Astrocyte (in vitro differentiated cells and primary cell): ENCODE measurements at places on chromosomes 2 and 18. TPM values are rescaled to one million over a fixed set of nuclear protein-coding genes. Genes with fewer than 3 reads are reported as not detected.
A peak's percentile ranks its signal among the peaks of the same experiment; 100 is the strongest.

- no peaks in the 10 kb centered on the region for H3K27me3 ChIP-seq
- peak; percentile 24 for DNase-seq
- no peaks in the 10 kb centered on the region for H3K36me3 ChIP-seq
- H3K4me3 ChIP-seq = peak overlapping the region; percentile 96
Measured at GRCh38 chr2:15560140-15560987, 770 bp downstream of the NBAS start.

- DNase-seq = no peak
- no peak overlapping the region for H3K4me3 ChIP-seq
- H3K27me3 ChIP-seq = no peaks in the 10 kb centered on the region
- no peaks in the 10 kb centered on the region for H3K4me1 ChIP-seq
- H3K27ac ChIP-seq = no peak overlapping the region
Measured at GRCh38 chr2:7693246-7694075, 776.2 kb downstream of the RNF144A start.

GRCh38 chr18:56217406-56217805 lies 421.0 kb downstream of the TXNL1 start:
- H3K27me3 ChIP-seq = no peaks in the 10 kb centered on the region
- H3K36me3 ChIP-seq = no peaks in the 10 kb centered on the region
- H3K27ac ChIP-seq = no peak overlapping the region
- no peaks in the 10 kb centered on the region for H3K4me1 ChIP-seq
- no peak overlapping the region for H3K4me3 ChIP-seq

DNA sequence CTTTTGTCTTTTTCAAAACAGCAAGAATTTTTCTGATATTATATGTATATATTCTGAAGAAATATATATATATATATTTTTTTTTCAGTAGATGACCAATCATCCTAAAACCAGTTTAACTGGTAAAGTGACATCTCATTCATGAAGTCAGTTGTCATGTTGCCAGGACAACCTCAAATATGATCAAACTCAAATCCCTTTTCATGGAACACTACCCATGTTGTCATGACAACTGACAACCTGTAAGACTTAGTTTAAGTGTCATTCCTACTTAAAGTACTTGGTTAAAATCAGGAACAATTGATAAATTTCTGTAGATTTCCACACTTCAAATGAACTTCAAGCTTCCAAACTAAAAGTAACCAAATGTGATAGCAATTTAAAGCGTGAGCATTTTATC lies 101.8 kb upstream of the ERBB4 start:
- no peaks in the 10 kb centered on the region for H3K4me1 ChIP-seq
- no peak overlapping the region for H3K4me3 ChIP-seq
- no peak for DNase-seq
- no peaks in the 10 kb centered on the region for H3K36me3 ChIP-seq
- no peaks in the 10 kb centered on the region for H3K27me3 ChIP-seq

DNA sequence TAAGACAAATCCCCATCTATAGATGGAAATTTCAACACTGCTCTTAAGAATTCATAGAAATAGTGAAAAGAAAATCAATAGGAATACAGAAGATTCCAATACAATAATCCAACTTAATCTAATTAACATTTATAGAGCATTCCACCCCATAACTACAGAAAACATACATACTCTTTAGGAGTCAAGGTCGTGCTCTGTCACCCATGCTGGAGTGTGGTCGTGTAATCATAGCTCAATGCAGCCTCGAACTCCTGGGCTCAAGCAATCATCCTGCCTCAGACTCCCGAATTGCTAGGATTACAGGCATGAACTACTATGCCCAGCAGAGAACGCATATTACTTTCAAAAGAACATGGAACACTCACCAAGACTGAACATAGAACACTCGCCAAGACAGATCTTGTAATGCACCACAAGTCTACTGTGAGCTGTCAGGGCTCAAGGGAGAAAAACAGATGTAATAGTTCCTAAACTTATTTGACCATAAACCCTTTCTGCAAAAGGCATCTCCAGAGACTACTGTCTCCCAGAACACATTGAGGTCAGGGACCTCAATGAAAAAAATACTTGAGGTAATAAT lies 14.1 kb downstream of the MEMO1 start:
- H3K27ac ChIP-seq = no peak overlapping the region
- no peak overlapping the region for H3K4me3 ChIP-seq
- no peak for DNase-seq
- no peaks in the 10 kb centered on the region for H3K36me3 ChIP-seq
- peaks cover 9% of the 10 kb centered on the region for H3K4me1 ChIP-seq

DNA sequence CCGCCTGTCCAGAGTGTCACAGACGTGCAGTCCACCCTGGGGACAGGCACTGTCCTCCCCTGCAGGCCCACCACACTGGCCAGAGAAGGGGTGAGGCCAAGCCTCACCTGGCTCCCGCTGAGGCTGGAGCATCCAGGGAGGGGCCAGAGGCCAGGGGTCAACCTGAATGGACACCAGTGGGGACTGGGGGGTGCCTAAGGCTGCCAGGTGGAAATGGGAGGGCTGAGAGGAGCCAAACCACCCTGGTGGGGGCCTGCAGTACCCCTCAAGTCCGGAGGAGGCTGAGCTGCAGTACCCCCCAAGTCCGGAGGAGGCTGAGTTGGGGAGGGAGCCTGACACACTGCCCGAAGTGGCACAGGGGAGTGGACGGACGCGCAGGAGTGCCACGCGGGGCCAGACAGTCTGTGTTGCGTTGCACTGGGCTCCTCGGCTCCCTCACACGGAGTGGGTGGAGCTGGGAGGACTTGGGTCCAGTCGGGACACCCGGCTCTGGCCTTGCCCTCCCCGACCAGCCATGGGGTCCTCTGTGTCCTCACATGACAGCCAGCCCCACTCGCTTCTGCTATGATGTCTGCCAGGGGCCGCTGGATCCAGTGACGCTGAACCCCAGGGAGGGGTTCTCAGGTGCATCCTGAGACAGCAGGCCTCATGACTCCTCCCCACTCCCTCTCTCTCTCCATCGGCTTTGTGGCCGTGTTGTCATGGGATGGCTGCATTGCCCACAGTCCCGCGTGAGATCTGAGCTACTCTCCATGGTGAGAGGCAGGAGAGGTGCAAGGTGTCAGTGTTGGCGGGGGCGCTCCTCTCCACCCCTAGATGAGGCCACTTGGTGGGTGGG lies 22.3 kb upstream of the GPC1 start:
- no peak overlapping the region for H3K4me3 ChIP-seq
- no peak overlapping the region for H3K27ac ChIP-seq
- no peaks in the 10 kb centered on the region for H3K27me3 ChIP-seq
- no peaks in the 10 kb centered on the region for H3K36me3 ChIP-seq
- H3K4me1 ChIP-seq = no peaks in the 10 kb centered on the region

DNA sequence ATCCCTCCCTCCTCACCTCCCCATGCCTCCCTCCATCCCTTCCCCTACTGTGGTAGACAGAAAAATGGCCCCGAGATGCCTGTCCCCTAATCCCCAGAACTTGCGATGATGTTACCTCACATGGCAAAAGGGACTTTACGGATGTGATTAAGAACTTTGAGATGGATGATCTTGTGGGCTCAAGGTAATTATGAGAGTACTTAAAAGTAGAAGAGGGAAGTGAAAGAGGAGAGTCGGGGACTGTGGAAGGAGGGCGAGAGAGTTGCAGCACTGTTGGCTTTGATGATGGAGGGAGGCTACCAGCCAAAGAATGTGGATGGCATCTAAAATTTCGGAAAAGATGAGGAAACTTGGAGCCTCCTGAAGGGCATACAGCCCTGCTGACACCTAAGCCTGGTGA lies 66.5 kb downstream of the AGAP1 start:
- no peaks in the 10 kb centered on the region for H3K4me1 ChIP-seq
- no peak overlapping the region for H3K27ac ChIP-seq
- H3K4me3 ChIP-seq = no peak overlapping the region
- H3K36me3 ChIP-seq = no peaks in the 10 kb centered on the region
- no peaks in the 10 kb centered on the region for H3K27me3 ChIP-seq

GRCh38 chr18:70554854-70555445 lies 266.1 kb downstream of the SOCS6 start:
- H3K27me3 ChIP-seq = no peaks in the 10 kb centered on the region
- H3K27ac ChIP-seq = no peak overlapping the region
- H3K4me3 ChIP-seq = no peak overlapping the region
- H3K36me3 ChIP-seq = no peaks in the 10 kb centered on the region
- H3K4me1 ChIP-seq = no peaks in the 10 kb centered on the region

- no peaks in the 10 kb centered on the region for H3K27me3 ChIP-seq
- H3K36me3 ChIP-seq = no peaks in the 10 kb centered on the region
- peak; percentile 23 for DNase-seq
- H3K27ac ChIP-seq = no peak overlapping the region
- H3K4me3 ChIP-seq = no peak overlapping the region
Measured at GRCh38 chr2:118565786-118566540, 281.5 kb downstream of the EN1 start.

- no peaks in the 10 kb centered on the region for H3K36me3 ChIP-seq
- H3K4me3 ChIP-seq = no peak overlapping the region
- DNase-seq = peak; percentile 76
- no peaks in the 10 kb centered on the region for H3K27me3 ChIP-seq
Measured at GRCh38 chr2:219728991-219729487, 101.6 kb downstream of the SLC4A3 start.

DNA sequence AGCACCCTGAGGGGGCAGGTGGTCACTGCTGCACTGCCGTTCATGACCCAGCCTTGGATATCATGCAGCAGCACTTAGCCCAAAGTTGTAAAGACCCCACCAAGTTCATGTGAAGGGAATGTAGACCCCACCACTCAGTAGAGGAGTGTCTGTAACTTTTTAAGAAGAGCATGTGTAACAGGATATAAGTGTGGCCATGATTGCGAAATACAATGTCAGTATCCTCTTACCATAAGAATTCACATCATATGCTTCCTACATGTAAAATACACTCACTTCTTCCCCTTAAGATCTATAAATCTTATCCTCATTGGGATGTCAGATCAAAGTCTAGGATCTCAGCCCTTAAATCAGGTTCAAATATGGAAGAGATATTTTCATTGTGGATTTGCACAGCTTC lies 276.9 kb downstream of the PTPRM start:
- no peak for DNase-seq
- H3K4me1 ChIP-seq = no peaks in the 10 kb centered on the region
- no peak overlapping the region for H3K4me3 ChIP-seq
- no peaks in the 10 kb centered on the region for H3K27me3 ChIP-seq
- H3K36me3 ChIP-seq = no peaks in the 10 kb centered on the region

DNA sequence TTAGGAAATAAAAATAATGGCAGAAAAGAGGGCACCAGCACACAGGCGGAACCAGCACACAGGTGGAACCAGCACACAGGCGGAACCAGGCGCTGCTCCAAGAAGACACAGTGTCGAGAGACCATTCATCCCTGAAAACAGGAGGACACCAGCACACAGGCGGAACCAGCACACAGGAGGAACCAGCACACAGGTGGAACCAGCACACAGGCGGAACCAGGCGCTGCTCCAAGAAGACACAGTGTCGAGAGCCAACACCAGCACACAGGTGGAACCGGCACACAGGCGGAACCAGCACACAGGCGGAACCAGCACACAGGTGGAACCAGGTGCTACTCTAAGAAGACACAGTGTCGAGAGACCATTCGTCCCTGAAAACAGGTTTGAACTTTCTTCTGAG lies 115.5 kb upstream of the TMEM18 start:
- no peaks in the 10 kb centered on the region for H3K27me3 ChIP-seq
- H3K36me3 ChIP-seq = no peaks in the 10 kb centered on the region
- DNase-seq = no peak
- no peak overlapping the region for H3K4me3 ChIP-seq

DNA sequence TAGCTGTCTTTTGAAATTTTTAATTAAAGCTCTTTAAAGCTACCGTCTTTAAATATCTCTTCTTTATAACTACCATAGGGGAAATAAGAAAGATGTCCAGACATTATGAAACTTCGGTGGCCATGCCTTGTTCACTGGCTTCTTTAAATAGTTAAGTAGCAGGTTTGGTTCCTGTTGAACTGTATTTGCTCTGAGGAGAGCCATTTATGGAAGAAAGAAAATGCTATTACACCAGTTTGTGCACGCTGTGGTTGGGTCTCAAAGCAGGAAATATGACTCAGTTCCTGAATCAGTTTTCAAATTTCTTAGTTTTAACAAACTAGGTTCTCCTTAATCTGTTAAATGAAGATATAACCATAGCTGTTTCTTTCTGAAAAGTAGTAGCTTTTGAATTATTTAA lies 12.2 kb downstream of the ARPC2 start:
- H3K4me3 ChIP-seq = no peak overlapping the region
- DNase-seq = peak; percentile 89
- H3K27me3 ChIP-seq = no peaks in the 10 kb centered on the region

DNA sequence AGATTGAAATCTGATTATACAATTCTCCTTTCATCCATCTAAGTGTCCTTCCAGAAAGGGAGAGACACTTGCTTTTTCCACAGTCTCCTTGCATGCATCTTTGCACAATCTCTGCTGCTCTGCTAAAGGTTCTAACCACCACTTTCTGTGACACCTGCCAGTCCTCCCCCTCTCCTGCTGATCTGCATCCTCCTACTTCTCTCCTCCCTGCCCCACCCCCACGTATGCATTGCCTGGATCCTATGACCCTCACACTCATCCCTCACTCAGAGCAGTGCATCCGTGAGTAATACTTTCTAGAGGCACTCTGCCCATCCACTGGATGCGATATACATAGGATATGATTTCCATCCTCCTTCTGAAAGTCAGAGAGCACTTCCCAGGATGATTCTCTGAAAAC lies 27.7 kb upstream of the TRAPPC8 start:
- no peaks in the 10 kb centered on the region for H3K27me3 ChIP-seq
- no peak overlapping the region for H3K27ac ChIP-seq
- no peaks in the 10 kb centered on the region for H3K4me1 ChIP-seq

- no peak overlapping the region for H3K4me3 ChIP-seq
- peak; percentile 25 for DNase-seq
- H3K36me3 ChIP-seq = no peaks in the 10 kb centered on the region
- H3K27ac ChIP-seq = no peak overlapping the region
- no peaks in the 10 kb centered on the region for H3K4me1 ChIP-seq
Measured at GRCh38 chr2:180000434-180000833, 6.7 kb downstream of the CWC22 start.

GRCh38 chr2:108542071-108542470 lies 7.8 kb downstream of the LIMS1 start:
- no peaks in the 10 kb centered on the region for H3K27me3 ChIP-seq
- DNase-seq = peak; percentile 71
- peaks cover 24% of the 10 kb centered on the region for H3K4me1 ChIP-seq
- peak overlapping the region; percentile 24 for H3K27ac ChIP-seq
- peaks cover 5% of the 10 kb centered on the region for H3K36me3 ChIP-seq

GRCh38 chr18:31204166-31204565 lies 41.5 kb upstream of the DSC1 start:
- no peak overlapping the region for H3K4me3 ChIP-seq
- no peak overlapping the region for H3K27ac ChIP-seq
- no peaks in the 10 kb centered on the region for H3K4me1 ChIP-seq
- no peaks in the 10 kb centered on the region for H3K27me3 ChIP-seq
- H3K36me3 ChIP-seq = no peaks in the 10 kb centered on the region

GRCh38 chr18:4433717-4434116 lies 21.4 kb downstream of the DLGAP1 start:
- no peaks in the 10 kb centered on the region for H3K36me3 ChIP-seq
- no peak overlapping the region for H3K4me3 ChIP-seq
- H3K27ac ChIP-seq = no peak overlapping the region
- DNase-seq = peak; percentile 90
- H3K27me3 ChIP-seq = no peaks in the 10 kb centered on the region

RAB6C gene
- total RNA-seq = 0.09 and 0.14 TPM in 2 replicates

HOXD10 gene
- total RNA-seq = not detected in 2 replicates

GAREM2 gene
- total RNA-seq = 2.2 and 4.2 TPM in 2 replicates

NPPC gene
- 0.66 and 0.84 TPM in 2 replicates for total RNA-seq

TTL gene
- 51.6 and 58.1 TPM in 2 replicates for total RNA-seq

KRTCAP3 gene
- 1.4 and 1.9 TPM in 2 replicates for total RNA-seq

ALPP gene
- 0.32 TPM in 1 of 2 replicates, not detected in the other for total RNA-seq

PTPRN gene
- total RNA-seq = 76.6 and 88.2 TPM in 2 replicates
